ENCODE measurements at places on chromosomes 2 and 18. TPM values are rescaled to one million over a fixed set of nuclear protein-coding genes. Genes with fewer than 3 reads are reported as not detected.

YES1 gene
- total RNA-seq: 180 TPM

CDH2 gene
- total RNA-seq: 104 TPM

SYT4 gene
- total RNA-seq: not detected

INPP5D gene
- 26.2 TPM for total RNA-seq

CGREF1 gene
- total RNA-seq: 3.4 TPM

OTOS gene
- total RNA-seq: not detected

ALK gene
- total RNA-seq: not detected

CYP27A1 gene
- 15.8 TPM for total RNA-seq

C1QL2 gene
- total RNA-seq: not detected

DSG4 gene
- total RNA-seq: not detected

TP53I3 gene
- total RNA-seq: 133 TPM

ASB18 gene
- not detected for total RNA-seq

STARD6 gene
- total RNA-seq: not detected

SERPINB2 gene
- total RNA-seq: 33.7 TPM

- no peak for DNase-seq
Measured at GRCh38 chr2:129456691-129457090, 522.8 kb upstream of the RAB6C start.

DNA sequence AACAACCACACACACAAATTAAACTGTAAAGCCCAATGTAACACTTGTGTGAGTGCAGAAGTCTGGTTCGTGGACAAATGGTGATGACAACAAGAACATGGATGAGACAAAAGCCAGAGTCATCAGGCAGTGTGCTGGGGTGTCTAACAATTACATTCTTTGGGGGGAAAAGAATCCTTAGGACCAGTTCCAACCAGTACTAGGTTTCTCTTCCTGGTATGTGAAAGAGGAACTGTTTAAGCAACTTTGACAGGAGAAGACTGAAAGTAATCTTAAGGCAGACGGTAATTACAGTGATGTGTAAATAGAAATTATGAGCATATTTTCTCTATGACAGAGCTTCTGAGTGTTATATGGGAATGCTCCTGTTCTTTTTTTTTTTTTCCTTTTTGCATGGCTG is 133.4 kb downstream of the AFF3 start:
- DNase-seq: no peak

DNA sequence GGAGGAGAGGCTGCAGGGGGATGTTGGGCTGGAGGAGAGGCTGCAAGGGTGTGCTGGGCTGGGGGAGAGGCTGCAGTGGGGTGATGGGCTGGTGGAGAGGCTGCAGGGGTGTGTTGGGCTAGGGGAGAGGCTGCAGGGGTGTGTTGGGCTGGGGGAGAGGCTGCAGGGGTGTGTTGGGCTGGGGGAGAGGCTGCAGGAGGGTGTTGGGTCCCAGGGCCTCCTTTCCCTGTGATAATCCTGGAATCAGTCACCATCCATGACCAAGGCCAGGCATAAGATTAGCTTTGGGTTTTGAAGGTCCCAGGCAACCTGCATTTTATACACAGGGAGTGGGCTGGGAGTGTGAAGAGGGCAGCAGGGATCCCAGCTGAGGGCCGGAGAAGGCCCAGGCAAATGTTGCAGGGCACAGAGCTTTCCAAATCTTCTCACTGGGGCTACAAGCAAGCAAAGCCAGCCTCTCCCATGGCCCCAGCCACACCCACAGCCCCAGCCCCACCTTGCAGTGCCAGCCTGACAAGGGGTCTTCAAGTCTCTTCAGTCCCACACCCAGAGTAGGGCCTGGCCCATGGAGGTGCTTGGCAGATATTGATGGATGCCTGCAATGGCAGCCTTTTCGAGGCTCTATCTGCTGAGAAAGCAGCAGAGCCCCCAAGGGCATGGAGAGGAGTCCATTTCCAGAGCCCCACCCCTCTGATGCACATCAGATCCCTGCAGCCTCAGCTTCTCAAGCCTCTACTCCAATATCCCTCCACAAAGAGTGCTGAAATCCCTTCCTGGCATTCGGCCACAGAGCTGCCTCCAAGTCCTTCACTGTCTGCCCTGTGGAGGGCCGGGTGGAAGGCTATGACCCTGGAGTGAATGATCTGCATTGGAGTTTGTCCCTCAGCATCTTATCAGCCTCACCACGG is 50.3 kb upstream of the GLI2 start:
- no peak for DNase-seq

- peak; percentile 99 for DNase-seq
Measured at GRCh38 chr2:191866675-191867506, 20.0 kb upstream of the CAVIN2 start.

- no peak for DNase-seq
Measured at GRCh38 chr2:2875296-2875695, 502.3 kb downstream of the EIPR1 start.

DNA sequence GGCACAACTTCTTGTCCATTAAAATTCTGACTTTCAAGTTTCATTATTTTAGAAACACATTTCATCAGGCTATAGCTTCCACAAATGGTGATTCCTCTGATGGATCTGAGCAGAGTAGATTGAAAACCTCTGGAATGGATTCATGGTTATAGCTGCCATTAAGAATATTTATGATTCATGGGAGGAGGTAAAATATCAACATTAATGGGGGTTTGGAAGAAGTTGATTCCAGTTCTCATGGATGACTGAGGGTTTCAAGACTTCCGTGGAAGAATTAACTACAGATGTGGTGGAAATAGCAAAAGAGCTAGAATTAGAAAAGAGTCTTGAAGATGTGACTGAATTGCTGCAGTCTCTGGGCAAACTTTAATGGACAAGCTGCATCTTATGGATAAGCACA is 797.4 kb downstream of the SUCLG1 start:
- no peak for DNase-seq

- DNase-seq: no peak
Measured at GRCh38 chr18:73962256-73962655, 185.4 kb downstream of the FBXO15 start.

DNA sequence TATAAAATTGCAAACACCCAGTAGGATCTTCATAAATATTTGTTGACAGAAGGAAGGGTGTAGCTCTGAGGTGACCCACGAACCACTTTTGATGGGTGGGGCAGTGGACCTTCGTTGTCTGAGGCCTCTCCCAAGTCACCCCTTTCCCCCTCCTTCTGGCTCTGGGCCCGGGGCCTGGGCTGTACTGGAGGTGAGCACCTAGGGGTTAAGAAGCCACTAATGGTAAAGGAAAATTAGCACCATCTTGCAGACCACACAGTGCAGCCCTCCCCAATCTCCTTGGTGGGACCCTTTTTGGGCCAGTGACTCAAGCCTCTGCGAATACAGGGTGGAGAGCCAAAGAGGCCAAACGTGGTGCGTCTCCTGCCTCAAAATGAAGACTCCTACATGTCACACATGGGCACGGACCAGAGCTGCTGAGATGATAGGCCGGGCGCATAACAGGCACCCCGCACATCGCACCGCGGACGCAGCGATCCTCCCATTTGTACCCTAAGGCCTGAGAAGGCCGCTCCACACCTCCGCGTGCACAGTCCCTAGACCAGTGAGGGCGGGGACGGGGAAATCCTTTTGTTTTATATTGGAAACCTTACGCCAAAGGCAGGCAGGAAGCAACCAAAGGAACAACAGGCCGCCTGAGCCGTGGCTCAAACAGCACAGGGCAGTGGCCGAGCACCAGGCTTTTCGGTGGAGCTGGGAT is 31.9 kb upstream of the ATP6V1B1 start:
- no peak for DNase-seq

DNA sequence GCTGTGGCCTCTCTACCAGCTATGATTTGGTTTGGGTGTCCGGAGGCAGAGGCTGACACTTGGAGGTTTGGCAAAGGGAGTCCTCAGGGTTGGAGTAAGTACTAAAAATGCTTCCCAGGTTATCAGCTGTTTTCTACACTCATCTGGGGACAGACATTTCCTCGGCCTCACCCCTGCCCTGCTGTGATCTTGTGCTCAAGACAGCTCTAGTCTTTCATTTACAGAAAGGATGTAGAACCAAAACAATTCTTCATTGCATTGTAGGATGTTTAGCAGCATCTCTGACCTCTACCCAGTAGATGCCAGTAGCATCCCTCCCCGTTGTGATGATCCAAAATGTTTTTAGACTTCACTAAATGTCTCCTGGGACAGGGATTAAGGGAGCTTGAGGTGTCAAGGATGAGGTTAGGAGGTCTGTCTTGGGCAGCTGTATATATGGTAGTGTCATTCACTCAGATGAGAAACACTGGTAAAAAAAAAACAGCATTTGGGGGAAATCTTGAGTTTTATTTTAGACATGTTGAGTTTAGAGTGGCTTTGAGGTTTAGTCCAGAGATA is 26.6 kb downstream of the CD28 start:
- DNase-seq: no peak

- no peak for DNase-seq
Measured at GRCh38 chr18:61750840-61751668, 141.8 kb downstream of the RNF152 start.

GRCh38 chr2:241072553-241073165 is 29.4 kb downstream of the MTERF4 start:
- no peak for DNase-seq

DNA sequence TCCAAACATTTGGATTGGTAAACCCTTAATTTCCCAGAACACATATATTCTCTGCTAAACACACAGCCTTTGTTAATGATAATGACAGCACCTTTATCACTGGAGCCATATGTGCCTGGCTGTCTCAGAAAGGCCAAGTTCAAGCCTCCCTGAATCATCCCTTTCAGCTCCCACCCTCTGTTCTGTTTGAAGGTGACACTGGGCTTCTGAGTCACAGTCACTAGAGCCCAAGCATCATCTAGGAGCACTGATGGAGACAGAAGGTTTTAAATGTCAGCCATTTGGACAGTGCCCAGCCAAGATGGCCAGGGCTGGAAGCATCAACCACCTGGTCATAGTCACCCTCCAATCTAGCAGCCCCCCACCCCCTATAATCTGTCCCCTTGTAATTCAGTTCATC is 80.6 kb downstream of the NRP2 start:
- no peak for DNase-seq

DNA sequence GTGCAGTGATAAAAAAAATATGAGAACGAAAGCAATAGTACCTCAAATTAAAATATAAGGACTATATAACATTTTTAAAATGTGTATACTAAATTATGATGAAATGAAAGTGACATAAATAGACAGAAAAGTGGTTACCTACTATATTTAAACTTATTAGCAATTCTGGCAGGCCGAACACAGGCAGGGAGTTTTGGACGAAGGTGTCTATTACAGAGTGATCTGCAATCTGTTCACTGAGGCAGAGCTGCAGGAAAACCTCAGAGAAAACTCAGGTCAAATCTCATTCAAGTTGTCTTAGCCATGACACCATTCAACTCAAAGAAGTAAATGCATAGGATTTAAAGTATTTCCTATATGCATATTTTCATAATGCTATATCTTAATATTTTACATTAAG is 274.8 kb upstream of the GULP1 start:
- DNase-seq: no peak

DNA sequence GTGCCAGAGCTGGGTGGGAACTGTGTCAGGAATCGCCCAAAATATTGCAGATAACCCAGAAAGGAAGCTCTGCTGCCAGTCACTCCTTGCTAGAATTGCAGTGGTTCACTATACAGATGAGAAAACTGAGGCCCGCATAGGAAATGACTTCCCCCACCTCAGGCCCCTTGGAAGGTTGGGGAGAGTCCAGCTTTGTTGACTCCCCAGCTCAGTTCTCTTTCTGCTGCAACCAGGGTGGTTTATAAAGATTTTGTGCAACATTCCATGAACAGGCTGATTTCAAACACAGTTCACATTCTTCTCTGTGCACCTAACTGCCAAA is 11.3 kb downstream of the SPR start:
- no peak for DNase-seq

GRCh38 chr2:196174404-196174803 is 3.0 kb upstream of the STK17B start:
- DNase-seq: no peak

- no peak for DNase-seq
Measured at GRCh38 chr2:269356-270030, 4.7 kb downstream of the ACP1 start.

DNA sequence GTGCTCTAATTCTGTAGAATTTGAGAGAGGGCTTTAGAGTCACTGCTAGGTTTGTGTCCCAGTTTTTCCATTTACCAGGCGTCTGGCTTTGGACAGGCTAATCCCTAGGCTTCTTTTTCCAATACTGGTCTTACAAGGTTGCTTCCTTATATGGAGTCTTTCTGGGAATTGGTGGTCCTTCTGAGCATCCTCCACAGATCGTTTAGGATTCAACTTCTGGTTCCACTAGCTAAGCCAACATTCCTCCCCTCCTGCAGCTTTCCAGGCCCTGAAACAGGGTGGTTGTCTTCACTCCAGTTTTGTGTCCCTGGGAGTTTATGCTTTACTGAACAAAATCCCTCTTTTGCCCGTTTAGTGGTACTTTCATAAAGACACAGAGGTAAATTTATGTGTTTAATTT is 170.6 kb downstream of the CERS6 start:
- no peak for DNase-seq

DNA sequence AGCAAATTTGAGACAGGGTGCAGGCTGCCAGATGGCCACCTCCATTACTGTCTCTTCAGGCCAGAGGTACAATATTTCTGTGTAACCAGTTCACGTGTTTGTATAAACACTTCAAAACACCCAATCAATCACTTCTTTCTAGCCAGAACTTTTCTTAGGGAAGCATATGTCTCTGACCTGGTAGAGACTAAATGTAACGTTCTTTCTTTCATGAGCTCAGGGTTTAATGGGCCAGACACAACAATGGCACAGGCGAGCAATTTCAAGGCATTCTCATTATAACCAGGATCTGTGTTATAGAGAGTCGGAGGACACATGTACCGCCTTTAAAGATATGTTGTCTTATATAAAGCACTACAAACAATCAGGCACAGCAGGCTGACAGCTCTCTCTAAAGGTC is 1846.4 kb upstream of the PIK3C3 start:
- DNase-seq: no peak

- DNase-seq: no peak
Measured at GRCh38 chr2:215847718-215848117, 165.6 kb downstream of the MREG start.

- DNase-seq: no peak
Measured at GRCh38 chr2:62801814-62802523, 96.5 kb downstream of the EHBP1 start.

GRCh38 chr18:79566771-79567431 is 112.7 kb upstream of the CTDP1 start:
- DNase-seq: no peak

DNA sequence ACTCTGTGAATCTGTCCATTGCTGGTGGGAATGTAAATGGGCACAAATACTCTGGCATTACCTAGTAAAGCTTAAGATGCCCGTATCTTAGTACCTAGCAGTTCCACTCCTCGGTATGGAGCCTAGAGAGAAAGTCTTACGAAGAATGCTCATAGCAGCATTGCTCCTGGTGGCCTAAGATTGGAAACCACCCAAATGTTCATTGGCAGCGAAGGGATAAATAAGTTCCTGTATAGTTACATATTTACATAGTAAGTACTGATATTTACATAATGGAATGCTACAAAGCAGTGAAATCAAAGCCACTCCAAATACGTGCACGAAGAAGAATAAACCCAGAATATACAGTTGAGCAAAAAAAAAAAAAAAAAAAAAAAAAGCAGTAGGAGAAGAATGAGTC is 46.7 kb upstream of the PDIA6 start:
- DNase-seq: no peak

GRCh38 chr2:24680196-24680595 is 113.0 kb downstream of the PTRHD1 start:
- DNase-seq: no peak

- no peak for DNase-seq
Measured at GRCh38 chr2:105187531-105187930, 54.0 kb upstream of the GPR45 start.

Measured in glomerular endothelial cell (primary cell).